Fibroblast of the conjunctiva (primary cell): ENCODE measurements at places on chromosomes 5 and 9.

GRCh38 chr9:36399980-36400331 lies at the start of gene RNF38:
TSS of gene RNF38 (minus strand) at chr9:36400269. CDS start at chr9:36400108, 161 bp downstream.
- no peak for DNase-seq

GRCh38 chr9:94687451-94687850 lies 39.0 kb upstream of the AOPEP start:
- DNase-seq: no peak

- DNase-seq: peak; percentile 74
Measured at GRCh38 chr5:154771383-154771901, 16.3 kb downstream of the LARP1 start.

DNA sequence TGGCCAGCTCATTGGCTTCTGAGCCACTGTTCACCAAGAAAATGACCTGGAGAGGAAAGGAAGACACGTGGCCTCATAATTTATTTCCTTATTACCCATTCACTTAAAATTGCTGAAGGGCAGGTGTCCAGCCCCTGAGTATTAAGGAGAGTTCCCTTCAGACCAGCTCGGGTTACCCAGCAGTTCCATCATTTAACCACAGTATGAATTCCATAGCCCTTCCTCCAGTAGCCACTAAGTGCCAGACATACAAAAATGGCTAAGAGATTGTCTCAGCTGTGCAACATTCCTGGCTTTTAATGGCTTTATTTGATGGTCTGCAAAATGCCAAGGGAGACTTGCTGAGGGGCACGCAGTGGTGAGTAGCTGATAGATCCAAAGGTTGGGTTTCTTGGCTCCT lies 12.5 kb downstream of the AGXT2 start:
- DNase-seq: no peak

DNA sequence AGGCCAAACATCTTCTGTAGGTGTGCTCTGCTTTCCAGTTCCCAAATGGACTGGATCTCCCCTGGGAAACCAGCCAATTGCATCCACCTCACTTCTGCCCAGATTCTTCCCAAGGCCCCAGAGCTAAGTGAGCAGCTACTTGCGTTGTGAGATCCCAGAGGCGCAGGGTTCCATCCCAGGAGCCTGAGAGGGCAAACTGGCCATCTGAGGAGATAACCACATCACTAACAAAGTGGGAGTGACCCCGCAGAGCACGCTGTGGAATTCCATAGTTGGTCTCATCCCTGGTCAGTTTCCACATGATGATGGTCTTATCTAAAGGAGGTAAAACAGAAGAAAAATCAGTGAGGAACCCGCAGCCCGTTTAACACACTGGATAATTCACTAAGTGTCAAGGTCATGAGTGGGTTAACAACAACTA lies 1.7 kb downstream of the RACK1 start:
- no peak for DNase-seq

- DNase-seq: no peak
Measured at GRCh38 chr9:72843520-72844439, 109.1 kb downstream of the ALDH1A1 start.

DNA sequence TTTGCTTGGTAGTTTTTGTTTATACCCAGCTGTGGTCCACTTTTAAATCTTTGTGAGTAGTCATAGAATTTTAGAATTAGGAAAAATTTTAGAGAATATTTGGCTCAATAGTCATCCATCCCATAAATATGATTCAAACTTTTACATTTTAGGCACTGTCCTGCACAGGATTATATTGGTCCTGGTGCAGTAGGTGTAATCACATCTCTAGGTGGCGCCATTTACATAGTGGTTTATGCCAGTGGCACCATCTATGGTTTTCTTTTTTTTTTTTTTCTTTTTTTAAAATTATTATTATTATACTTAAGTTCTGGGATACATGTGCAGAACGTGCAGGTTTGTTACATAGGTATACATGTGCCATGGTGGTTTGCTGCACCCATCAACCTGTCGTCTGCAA lies 260.7 kb upstream of the KCNN2 start:
- DNase-seq: peak; percentile 52

GRCh38 chr5:61321669-61322068 lies 10.4 kb upstream of the ZSWIM6 start:
- no peak for DNase-seq

DNA sequence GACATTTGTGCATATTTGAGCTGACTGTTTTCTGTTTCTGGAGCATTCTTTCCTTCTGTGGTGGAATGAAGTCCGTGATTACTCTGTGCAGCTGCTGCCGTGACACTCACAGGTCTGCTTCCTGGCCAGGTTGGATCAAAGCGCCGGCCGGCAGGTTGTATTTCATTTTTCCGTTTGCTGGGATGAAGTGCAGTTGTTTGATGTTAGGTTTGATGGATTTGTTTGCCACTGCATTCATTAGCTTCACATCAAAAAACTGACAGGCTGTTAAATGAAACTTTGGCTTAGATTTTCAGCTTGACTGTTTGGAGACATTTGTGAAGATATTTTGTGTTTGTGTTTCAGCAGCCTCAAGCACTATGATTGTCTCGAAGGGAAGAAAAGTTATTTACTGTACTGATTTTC lies 140.1 kb downstream of the KDM4C start:
- DNase-seq: no peak

GRCh38 chr9:24011009-24011717 lies 185.1 kb upstream of the ELAVL2 start:
- no peak for DNase-seq

DNA sequence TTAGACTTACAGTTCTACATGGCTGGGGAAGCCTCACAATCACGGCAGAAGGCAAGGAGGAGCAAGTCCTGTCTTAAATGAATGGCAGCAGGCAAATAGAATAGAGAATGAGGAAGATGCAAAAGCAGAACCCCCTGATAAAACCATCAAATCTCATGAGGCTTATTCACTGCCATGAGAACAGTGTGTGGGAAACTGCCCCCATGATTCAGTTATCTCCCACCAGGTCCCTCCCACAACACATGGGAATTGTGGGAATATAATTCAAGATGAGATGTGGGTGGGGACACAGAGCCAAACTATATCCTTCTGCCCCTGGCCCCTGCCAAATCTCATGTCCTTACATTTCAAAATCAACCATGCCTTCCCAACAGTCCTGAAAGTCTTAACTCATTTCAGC lies 367.1 kb downstream of the MED10 start:
- DNase-seq: no peak

GRCh38 chr9:4366591-4367330 lies 66.9 kb upstream of the GLIS3 start:
- DNase-seq: peak; percentile 44

- DNase-seq: peak; percentile 37
Measured at GRCh38 chr5:76608833-76609232, 14.4 kb downstream of the F2RL2 start.

DNA sequence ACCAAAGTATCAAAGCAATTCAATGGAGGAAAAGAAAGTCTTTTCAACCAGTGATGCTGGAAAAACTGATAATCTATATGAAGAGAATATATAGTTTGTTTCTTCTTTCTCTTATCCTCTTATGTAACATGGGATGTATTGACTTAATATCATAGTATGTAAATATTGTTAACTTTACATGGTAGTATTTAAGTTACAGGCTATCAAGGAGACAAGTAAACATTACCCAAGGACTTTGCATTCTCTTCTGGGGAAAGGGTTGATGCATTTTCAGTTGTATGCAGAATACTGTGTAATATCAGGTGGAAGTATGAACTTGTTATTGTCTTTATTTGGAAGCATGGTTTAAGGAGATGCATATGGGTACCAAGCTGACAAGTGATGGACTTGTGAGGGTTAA lies 9.1 kb upstream of the ARHGEF37 start:
- DNase-seq: no peak

GRCh38 chr9:125243792-125244260 lies 2.7 kb upstream of the HSPA5 start:
- no peak for DNase-seq

DNA sequence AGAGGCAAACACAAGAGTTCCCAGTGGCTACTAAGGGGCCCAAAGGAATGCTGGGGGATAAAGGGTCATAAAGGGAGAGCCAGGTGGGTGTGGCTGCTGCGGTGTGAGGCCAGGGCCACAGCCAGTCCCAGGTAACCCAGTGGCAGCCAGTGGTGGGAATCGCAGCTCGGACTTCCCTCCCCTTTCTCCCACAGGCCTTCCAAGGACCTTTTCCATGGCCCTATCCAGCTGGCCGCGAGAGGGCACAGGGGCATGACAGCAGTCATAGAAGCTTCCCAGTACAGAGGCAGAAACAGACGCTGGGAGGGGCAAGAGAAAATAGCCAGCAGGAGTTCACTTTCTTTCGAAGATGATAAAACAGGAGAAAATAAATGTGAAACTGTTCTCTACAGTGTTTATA lies 257.6 kb downstream of the SEMA5A start:
- DNase-seq: no peak

- DNase-seq: no peak
Measured at GRCh38 chr9:122815544-122815943, 12.8 kb downstream of the PDCL start.

DNA sequence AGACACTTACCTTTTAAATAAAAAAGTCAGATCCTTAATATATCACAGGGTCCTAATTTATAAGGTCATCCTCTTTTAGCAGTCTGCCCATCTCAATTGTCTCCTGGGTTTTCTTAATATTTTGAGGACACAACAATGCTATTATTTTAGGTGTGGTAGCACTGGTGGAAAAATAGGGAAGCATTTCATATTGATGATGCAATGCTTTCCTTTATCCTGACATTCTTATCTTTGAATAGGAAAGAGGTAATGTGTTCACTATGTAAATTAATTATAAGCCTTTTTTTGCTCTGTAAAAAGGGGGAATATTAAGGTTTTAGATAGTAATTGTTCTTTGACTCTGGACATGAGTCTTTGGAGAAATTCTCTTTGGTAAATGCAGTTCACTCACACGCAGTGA lies 164.7 kb downstream of the YTHDC2 start:
- no peak for DNase-seq

DNA sequence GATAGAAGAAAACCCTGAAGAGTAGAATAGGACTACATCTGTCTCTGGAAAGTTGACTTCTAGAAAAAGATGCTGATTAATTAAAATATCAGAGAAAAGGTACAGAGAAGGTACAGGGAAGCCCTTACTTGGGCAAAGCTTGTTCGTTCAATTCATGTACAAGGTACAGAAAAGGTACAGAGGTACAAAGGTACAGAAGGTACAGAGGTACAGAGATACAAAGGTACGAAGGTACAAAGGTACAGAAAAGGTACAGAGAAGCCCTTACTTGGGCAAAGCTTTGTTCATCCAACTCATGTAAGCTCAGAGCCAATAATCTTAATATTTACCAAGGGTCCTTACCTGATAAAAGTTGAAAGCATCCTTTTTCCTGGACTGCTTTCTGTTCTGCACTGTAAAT lies 182.3 kb downstream of the PCSK1 start:
- DNase-seq: no peak

GRCh38 chr5:38555354-38556087 lies 925 bp downstream of the LIFR start:
- no peak for DNase-seq

- no peak for DNase-seq
Measured at GRCh38 chr9:70043689-70044489, at the start of gene MAMDC2. TSS of gene MAMDC2 (plus strand) at chr9:70043848. CDS start at chr9:70044198, 350 bp downstream.

GRCh38 chr9:76353280-76353679 lies 40.9 kb downstream of the RFK start:
- DNase-seq: no peak

DNA sequence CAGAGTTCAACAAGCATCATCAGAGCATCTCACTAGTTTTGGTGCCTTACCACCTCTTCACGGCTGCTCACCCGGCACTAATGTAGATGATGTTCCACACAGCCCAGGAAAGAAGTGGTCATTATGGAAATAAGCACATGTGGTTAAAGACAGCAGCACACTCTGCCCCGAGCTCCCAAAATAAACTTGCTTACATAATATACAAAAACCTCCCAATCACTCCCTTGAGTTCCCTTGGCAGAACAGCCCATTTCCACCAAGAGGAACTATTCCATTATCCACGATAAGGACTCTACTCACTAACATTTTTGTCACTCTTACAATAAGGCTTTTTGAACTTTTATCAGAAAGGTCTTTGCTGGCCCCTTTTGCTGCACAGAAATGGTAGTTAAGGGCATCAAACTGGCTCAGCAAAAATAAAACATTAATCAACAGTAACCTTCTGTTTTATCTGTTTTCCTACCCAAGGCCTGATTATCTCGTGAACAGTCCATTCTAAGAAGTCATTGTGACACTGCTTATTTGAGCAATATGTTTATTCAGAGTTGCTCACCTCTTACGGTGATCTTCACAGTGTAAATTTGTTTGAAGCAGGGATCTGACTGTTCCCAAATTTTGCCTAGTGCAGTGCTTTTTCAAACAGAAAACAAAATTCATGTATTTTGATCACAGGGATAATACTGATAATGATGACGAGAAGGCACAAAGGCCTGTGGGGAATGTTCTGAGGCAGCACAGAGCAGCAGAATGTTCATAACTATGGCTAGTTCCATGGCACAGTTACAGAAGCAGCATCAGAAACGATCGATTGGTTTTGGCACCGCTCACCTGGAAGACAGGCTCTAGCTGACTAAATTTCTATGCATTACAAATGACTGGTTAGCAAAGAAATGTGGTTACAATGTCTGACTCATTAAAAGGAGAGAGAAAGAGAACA lies 399.8 kb upstream of the PIK3R1 start:
- no peak for DNase-seq

DNA sequence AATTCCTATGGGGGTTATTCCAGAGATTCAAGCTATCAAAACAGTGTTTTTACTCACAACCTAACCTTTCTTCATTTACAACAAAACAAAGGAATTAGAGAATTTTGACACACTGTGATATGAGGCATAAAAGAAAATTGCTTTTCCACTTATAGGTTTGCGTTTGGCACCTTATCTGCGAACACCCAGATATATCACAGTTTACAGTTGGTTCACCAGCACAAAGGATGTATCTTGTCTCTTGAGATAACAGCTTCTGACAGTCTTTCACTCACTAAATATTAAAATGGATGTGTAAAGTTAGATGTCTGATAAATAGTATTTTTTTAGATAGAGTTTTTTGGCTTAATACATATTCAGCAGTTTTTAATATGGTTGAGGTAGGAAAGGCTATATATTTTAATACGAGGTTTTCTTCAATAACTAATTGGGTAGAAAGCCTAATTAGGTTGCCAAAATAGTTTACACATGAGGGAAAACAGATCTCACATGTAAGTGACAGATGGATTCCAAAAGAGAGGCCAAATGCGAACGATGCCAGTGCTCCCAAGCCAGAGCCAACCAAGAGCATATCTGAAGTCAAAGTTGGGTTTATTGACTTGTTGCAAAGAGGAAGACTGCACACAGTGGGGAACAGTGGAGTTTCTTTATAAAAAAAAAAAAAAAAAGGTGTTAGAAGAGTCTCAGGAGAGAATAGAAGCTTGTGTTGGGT lies 1495.2 kb downstream of the MAT2B start:
- DNase-seq: no peak

- no peak for DNase-seq
Measured at GRCh38 chr9:73426269-73426668, 274.6 kb downstream of the ANXA1 start.

DNA sequence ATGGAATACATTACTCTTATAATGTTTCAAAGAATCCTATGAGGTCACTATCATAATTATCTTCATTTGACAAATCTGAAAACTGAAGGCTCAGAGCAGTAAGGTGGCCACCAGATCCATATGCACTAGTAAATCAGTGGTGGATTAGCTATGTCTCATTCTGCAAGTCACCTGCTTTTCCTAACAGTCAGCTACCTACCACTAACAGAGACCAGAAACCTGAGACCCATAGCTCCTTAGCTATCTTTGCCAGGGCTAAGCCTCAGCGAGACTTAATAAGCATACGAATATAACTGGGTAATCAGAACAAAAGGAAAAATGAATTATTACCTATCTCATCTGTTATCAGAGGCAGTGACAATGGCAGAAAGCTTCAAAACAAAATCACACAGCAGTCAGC lies 118.7 kb downstream of the AUH start:
- no peak for DNase-seq
